ENCODE measurements at places on chromosomes 1 and 21.

DNA sequence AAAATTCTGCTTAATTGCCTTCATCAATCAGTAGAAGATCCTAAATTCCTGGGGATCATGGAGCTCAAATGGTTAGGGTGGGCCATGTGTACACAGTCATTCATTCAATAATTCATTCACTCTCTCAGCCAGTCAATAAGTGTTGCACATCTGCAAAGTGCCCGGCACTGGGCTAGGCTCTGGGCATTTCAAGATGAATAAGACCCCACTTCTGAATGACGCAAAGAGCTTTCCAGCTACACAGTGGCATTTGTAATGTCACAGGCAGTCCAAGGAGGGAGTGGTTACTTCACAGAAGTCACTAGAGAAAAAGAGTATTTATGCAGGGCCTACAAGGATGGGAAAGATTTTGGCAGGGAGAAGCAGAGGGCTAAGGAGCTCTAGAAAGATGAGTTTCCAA is 93.2 kb downstream of the KCNJ15 start:
- no peak for DNase-seq

DNA sequence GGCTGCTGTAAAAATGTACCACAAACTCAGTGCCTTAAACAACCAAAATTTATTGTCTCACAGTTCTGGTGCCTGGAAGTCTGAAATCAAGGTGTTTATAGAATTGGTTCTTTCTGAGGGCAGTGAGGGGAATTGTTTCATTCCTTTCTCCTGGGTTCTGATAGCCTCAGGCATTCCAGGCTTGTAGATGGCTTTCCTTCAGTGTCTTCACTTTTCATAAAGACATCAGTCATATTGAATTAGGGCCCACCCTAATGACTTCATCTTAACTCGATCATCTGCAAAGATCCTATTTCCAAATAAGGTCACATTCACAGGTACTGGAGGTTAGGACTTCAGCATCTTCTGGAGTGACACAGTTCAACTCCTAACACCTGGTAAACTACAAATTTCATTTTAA is 15.0 kb downstream of the CDKN2C start:
- DNase-seq = no peak

DNA sequence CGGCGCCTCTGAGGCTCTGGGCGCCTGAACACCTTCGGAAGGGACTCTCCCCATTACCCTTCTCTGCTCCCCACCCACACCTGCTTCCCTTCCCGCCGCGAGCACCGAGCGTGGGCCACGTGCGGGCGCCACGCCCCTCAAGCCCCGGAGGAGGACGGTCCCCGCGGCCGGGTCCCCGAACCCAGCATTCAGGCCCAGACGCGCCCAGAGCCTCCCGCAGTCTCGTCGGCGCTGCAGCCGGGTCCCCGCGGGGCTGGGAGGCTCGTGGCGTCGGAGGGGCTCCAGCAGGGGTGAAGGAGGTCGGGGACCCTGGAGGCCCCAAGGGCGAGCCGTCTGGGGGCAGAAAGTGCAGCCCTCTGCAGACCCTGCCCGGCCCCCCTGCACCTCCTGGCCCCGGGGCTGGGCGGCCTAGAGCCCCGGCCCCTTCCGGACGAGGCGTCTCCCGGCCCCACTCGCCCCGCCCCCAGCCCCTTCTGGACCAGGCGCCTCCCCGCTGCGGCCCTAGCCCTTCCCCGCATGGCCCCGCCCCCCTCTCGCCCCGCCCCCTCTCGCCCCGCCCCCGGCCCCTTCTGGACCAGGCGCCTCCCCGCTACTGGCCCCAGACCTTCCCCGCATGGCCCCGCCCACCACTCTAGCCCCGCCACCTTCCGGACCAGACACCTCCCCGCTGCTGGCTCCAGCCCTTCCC is 378 bp upstream of the SMIM1 start:
- DNase-seq = peak; percentile 82

- no peak for DNase-seq
Measured at GRCh38 chr1:215007880-215008279, 74.7 kb upstream of the KCNK2 start.

DNA sequence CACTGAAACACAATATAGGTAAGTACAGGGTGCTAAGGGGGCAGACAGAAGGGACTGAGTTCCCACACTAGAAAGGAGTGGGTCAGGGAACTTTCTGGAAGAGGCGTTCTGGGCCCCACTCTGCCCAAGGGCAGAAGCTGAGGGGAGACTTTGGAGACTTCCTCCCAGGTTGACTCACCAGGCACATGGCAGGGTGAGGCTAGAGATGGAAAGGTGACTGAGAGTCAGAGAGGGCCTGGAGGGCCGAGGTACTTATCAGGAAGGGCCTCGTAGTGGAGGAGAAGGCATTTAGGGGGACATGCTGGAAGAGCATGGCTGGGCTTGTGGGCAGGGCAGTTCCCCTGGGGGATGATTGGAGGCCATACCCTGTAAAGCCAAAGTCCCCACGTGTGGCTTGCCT is 159.9 kb upstream of the JUN start:
- DNase-seq = no peak

DNA sequence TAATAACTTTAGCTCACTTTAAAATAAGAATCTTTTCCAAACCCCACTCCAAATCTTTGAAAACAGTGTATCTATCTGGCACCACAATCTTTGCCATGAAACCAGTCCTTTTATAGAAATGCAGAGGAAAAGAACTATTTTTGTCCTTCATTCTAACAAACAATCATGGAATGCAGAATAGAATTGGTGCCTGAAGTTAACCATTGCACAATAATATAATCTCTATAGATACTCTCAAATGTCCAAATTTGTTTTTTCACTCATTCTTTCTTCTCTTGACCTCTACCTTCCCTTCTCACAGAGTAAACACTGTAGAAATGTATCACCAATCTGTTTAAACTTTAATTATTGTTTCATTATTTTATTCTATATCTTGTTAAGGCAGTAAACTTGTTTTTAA is 34.8 kb downstream of the TTLL7 start:
- no peak for DNase-seq

- DNase-seq = no peak
Measured at GRCh38 chr1:206145771-206146290, 28.6 kb upstream of the AVPR1B start.

- DNase-seq = no peak
Measured at GRCh38 chr1:208357644-208358507, 113.7 kb upstream of the PLXNA2 start.

GRCh38 chr21:42193131-42193671 is 25.7 kb upstream of the ABCG1 start:
- DNase-seq = peak; percentile 22

DNA sequence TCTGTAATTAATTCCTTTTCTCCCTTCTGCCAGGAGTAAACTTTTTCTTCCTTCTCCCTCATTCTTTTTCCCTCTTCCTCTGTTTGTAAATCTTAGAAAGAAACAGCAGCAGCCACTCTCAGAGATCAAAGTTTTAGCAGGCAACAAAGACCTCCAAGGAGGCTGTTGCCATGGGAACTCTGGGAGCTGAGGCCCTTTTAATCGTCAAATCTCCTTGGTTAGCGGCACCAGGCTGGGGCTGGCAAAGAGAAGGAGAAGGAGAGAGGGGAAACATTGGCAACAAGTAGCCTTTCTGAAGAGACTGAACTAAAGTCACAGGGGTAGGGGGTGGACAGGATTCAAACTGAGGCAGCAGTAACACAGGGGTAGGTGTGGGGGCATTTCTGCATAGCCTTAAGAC is 25.2 kb downstream of the ILDR2 start:
- no peak for DNase-seq

DNA sequence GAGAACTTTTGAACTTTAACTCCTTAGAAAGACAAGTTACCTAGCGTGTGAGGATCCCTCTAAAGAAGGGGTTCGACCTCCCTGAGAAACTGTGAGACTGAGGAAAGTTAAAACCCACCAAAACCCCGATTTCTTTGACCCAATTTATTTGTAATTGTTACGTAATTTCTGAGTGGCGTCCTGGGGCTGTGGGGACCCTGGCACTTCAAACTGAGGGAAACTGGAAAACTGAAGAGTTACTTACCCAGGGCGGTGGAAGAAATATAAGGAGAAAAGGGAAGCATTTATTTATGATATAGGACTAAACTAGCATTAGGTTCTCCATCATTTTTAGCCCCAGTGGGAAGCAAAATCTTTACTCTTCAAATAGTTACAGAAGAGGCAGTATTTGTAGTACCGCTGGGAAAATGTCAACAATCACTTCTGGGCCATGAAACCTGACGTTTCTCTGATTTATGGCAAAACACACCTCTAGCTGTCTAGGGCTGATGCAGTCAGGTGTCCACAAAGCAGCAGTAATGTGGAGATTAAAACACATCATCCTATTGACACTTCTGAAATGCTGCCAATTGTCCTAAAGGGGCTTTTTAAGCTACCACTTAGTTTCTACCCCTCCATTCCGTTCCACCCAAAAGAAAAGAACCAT is 430 bp downstream of the S100B start:
- DNase-seq = no peak

GRCh38 chr1:185063719-185064118 is 18.4 kb downstream of the RNF2 start:
- DNase-seq = no peak

DNA sequence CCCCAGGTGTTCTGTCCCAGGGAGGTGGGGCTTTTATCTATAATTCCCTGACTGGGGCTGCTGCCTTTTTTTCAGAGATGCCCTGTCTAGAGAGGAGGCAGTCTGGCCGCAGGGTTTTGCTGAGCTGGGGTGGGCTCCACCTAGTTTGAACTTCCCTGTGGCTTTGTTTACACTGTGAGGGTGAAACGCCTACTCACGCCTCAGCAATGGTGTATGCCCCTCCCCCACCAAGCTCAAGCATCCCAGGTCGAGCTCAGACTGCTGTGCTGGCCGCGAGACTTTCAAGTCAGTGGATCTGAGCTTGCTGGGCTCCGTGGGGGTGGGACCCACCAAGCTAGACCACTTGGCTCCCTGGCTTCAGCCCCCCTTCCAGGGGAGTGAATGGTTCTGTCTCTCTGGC is 124.3 kb downstream of the CENPF start:
- no peak for DNase-seq

DNA sequence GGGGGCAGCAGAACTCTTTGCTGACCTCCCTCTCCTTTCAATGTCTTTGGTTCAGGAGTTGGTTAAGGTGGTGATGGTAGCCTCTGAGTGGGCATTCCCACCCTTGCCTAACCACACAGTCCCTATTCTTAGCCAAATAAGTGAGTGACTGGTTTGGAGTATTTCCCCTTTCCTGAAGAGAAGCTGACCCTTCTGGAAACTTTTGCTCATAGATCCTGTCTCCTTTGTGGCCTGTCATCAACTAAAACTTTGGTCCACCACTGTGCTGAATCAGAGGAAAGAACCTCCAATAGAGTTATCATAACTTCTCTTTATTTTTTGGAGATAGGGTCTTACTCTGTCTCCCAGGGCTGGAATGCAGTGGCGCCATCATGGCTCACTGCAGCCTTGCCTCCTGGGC is 31.1 kb downstream of the C1orf21 start:
- no peak for DNase-seq

GRCh38 chr1:8329858-8330257 is 11.9 kb downstream of the SLC45A1 start:
- DNase-seq = no peak

DNA sequence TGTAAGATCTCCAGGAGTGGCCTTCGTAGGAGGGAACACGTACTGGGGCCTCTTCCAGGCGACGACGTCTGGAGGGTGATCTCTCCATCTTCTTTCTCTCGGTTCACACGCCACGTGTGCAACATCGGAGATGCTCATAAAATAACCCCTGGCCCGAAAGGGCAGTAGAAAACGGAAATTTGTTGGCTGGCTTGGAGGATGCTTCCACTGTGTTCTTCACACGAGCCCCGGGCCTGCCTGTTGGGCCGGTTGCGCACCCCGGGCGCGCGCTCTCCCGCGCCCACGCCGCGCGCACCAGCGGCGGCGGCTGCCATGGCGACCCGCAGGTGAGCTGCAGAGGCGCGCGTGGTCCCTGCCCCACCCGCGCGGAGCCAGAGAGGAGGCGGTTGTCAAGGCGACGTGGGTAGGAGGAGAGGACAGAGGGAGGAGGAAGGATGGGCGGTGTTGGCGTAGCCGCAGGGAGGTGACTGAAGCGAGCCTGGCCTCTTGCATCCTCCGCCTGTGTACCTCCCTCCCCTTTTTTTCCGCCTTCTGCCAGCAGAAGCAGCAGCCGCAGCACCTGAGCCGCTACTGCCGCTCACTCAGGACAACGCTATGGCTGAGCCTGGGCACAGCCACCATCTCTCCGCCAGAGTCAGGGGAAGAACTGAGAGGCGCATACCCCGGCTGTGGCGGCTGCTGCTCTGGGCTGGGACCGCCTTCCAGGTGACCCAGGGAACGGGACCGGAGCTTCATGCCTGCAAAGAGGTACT is at the start of gene ELAPOR1:
Gene ELAPOR1, plus strand, starts transcription at position 526 of the 752 bp plus-strand sequence. Its CDS starts 69 bp downstream, at position 595.
- DNase-seq = peak; percentile 79

DNA sequence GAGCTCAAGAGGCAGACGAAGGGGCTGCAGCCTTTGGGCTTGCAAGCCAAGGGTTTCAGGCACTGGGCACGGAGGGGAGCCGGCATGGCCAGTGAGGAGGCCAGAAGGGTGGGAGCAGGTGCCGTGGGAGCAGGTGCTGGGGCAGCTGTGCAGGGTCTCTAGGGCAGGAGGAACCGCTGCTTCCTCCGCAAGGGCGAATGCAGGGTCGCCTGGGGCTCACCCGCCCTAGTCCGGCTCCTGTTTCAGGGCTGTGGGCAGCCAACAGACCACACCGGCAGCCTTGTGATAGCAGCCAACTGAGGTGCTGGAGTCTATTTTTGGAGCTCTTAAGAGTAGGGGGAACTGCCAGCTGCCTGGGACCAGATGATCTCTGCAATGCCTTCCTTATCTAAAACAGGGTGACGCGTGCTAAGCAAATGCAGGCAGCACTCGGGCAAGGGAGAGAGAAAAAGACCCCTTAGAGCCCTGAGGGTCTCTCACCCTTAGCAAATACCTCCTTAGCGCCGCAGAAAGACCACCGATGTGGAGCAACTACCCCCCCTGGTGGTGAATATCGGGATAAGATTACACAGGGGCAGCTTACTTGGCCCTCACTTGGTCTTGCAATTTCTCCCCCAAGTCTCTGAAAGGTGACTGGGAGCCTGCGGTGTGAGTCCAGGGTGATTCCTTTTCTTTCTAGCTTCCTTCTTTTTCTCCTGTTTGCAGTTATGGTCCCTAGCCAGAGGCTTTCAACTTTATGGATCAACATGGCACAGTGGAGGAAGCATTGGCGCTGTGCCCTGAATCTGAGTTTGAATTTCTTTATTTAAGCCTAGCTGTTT is 20.7 kb upstream of the MAPKAPK2 start:
- DNase-seq = peak; percentile 54

- no peak for DNase-seq
Measured at GRCh38 chr1:13543451-13544220, 29.8 kb upstream of the LRRC38 start.

DNA sequence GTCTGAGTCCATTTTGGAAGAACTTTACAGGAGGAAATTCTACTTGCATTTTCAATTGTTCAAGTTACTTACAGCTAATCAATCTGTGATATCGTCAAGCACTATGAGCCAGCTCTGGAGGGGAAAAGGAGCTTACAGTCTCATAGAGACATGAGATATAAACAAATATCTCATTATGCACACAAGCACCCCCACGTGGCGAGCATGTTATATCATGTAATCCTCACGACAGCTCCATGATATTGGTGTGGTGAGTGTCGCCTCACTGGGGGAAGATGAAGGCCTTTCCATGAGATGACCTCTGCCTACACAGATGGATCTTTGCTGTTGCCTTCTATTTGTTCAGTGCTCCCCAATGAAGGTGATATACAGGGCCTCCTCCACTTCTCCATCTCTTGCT is 34.6 kb downstream of the TNR start:
- DNase-seq = no peak

All from stimulated activated CD4-positive, alpha-beta T cell treated with anti-CD3 and anti-CD28 coated beads, Interleukin-4, amount 100 ng/mL, for 1 hour (primary cell).